ENCODE measurements at places on chromosomes 1 and 21.

DNA sequence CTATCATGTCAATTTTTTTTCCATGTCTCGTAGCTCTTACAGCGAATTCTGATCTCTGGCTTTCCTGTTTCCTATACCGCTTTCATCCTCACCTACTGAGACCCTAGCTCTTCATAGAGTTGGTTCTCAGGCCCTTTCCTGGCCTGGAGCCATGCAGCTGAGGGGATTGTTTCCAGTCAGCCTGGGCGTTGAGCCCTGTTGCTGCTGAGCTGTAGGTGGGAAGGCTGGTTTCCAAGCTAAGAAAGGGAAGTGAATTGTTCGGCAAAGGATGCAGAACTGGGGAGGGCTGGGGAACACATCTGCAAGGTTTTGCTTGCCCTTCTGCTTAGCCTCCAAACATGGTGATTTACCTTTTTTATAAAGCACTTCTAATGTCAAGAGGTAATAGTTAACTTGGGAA lies 41.5 kb downstream of the SPATA46 start:
- no peak for DNase-seq

- DNase-seq, result no peak
Measured at GRCh38 chr1:64877151-64877550, 89.2 kb downstream of the JAK1 start.

DNA sequence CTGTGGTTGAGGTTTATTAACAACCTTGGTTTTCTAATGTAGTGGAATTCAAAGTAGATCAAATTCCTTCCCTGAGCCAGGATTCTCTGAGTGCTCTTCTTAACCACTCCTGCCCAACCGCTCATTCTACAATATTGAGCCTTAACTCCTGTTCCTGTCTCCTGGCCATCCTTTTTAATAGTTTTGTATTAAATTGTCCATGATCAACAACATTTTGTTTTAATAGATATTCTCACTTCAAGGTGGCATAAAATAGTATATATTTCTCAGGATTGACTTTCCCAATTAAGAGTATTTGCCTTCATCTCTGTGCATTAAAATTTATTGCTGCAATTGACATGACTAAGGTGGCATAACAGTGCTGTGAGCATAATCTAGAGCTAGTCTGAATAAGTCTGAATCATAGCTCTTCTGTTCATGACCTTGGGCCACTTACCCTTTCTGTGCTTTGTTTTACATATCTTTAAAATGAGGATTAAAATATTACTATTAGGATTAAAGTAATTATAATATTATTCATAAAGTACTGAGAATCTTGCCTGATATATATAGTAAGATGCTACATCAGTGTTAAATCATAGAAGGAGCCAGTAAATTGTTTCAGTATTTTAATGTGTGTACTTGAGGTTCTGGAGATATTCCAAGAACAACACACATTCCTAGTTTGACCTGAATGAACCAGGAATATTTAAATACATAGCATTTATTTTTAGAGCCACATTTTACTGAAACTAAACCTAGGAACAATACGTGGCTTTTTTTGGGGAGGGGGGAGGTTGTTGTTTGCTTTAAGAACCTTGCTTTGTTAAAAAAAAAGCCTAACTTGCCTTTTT lies 76.4 kb downstream of the ADGRL2 start:
- DNase-seq, result no peak

DNA sequence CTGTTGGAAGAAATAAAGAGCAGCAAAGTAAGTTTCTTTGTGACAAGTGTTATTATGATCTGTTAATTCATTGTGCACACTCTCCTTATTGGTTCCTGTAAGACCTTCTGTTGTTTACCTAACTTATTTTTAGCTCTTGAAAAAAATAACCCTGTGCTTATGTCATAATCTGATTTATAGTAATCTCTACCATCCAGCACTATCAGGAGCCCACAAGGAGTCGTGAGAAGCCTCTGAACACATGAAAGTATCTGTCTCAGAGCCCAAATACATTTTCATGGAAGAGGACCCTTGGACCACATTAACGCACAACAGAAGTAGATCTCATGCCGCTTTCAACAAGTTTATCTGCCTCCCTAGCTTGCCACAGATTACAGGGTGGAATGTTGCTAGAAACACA lies 45.8 kb downstream of the CENPF start:
- DNase-seq, result no peak

GRCh38 chr1:193144361-193144938 lies 22.6 kb downstream of the CDC73 start:
- DNase-seq, result no peak

DNA sequence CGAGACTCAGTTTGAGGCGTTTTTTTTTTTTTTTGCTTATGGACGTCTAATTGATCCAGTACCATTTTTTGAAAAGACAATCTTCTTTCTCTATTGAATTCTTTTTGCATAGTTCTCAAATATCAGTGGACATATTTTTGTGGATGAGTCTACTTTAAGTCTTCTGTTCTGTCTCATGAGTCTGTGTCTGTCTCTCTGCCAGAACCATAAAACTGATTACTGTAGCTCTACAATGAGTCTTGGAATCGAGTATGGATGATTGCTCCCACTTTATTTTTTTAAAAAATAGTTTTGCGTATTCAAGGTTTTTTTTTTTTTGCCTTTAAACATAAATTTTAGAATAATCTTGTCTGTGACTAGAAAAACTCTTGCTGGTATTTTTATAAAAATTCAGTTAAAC lies 323.5 kb downstream of the ZNF326 start:
- no peak for DNase-seq

- DNase-seq, result no peak
Measured at GRCh38 chr1:3688356-3689137, 36.2 kb downstream of the TP73 start.

DNA sequence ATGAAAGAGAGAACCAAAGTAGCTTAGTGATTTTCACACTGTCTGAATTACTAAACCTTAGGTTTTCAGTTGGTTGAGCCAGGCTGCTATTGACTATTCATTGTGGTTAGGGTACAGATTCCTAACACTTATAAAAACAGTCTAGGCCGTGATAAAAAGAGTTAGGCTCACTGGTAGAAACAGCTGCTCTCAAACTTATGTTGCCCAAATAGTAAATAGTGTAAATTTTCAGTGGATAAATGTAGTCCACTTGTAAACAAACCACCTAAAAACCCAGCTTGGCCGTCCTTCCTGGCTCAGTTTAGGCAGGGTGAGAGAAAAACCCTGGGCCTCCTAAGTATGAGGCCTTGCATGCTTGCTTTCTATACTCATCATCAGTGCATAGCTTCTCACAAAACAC lies 34.9 kb downstream of the ARID1A start:
- no peak for DNase-seq

GRCh38 chr1:27132147-27132546 lies 22.8 kb downstream of the SLC9A1 start:
- no peak for DNase-seq

DNA sequence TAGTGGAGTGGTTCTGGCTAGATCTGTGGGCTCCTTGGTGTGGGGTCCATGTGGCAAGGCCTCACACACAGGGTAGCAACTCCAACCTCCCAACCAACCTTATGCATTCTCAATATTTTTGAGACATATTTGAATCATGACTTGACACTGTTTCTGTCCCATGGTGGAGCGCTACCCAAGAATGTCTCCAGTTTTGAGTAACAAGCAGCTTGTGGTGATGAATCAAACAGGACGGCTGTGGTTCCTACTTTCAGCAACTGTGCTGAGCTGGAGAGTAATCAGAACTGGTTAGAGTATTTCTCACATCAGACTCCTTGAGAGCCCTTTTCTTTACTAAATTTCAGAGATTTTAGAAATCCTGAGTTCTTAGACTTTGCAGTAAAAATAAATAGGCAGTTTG lies 3.1 kb downstream of the LCE3D start:
- no peak for DNase-seq

DNA sequence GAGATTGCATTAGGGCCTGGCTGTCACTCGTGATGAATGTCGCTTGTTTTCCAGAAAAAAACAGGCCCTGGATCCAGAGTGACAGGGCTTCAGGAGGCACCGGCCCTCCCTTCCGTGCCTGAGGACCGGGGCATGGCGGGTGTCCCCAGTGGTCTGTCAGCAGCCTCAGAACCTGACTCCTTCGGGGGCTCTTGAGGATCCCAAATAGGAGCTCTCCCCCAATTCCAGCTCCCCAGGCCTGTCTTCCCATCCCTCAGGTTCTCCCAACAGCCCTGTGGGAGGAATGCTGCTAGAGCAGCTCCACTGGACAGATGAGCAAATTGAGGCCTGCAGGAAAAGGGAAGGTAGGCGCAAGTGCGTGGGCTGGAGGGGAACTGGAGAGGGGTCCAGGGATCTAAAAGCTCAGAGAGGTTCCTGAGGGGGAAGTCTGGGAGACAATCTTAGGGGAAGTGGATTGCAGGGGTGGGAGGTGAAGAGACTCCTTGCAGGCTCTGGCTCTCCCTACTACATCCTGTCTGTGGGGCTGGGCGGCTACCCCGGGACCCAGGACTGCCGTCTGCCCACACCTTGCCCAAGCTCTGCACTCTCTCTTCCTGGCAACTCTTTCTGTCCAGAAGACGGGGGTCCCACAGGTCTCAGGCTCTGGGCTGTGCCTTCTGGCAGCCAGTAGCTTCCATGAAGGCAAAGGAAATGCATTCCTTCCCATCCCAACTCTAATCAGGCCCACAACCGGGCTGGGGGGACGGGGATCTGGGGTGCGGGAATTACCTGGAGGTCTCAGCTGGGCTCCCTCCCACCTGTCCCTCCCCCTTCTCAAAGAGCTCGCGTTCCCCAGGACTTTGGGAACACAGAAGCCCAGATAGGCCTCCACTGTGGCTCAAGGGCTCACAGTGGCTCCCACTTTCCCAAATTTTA lies 105.7 kb upstream of the CASZ1 start:
- DNase-seq, result no peak

DNA sequence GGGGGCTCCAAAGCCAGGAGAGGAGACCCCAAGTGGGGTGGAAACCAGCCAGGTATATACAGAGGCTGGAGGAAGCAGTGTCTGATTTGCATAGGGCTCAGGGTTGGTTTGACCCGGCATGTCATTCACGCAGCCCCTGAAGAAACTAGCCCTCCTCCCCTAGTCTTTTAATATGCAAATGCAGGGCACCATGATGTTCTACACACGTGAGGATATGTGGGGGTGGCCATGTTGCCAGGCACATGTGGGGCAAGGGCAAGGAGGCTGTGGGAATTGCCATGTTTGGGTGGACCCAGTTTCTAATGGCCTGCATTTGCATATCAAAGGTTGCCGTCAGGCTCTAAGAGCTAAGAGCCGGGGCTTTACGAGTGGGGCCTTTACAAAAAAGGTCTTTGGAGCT lies 12.0 kb upstream of the RHOU start:
- DNase-seq, result no peak

DNA sequence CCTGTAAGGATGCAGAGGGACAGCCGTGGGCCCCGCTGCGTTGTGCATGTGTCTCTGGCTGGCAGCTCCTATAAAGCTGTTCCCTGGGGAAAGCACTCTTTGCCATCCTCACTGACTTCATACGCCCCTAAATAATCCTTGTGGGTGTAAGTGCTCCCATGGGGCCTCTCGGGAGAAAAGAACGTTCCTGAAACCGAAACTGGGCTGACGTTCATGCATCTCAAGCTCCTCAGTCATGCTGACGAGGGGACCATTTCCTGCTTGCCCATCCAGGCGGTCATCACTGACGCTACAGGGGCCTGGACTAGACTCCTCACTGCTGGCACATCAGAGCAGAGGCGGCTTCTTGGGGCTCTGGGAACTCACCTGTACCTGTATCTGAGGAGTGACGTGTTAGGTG lies 73.1 kb upstream of the USP24 start:
- DNase-seq, result no peak

DNA sequence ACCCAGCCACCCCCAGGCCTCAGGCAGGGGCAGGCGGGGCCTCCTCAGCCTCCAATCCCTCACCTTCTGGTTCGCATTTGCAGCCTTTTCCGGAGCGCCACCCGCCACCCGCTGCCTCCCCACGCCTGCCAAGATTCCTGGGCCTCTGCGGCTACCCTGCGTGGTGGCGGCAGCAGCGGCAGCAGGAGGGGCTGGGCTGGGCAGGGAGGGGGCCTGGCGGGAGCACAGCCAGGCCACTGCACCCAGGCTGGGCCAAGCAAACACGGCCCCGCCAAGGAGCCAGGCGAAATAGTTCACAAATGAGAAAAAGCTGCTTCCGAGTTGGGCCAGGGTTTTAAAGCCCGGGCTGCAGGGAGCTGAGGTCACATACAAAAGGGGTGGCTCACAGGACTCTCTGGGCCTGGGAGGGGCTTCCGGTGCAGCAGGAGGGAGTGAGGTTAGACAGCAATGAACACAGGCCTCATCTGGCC lies 9.8 kb downstream of the COL8A2 start:
- no peak for DNase-seq

DNA sequence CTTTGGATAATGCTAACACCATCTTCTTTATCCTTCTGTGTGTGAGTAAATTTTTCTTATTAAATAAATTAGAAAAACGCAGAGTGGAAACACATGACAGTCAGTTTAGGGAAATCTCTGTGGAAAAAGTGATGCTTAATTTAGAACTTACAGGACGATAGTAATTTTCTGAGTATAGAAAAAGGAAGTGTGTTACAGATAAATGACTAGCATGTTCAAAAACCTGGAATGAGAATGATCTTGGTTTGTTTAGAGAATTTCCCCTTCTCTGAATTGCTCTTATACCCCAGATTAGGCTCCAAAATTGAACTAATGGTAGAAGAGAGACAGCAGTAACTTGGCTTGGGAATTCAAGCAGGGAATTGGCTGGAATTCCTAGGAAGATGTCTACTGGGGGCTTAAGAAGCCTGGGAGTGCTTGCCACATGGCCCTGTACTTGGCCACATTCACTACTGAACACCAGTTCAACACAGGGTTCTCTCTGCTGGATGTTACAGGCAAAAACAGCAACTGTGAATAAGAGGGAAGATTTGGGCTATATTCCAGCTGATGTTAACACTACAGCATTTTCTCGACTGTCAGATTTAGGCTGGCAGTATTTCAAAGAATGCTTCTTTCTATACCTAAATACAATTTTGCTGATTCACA lies 1004.2 kb downstream of the TTLL7 start:
- DNase-seq, result no peak

GRCh38 chr1:161282991-161283390 lies 24.4 kb downstream of the PCP4L1 start:
- DNase-seq, result no peak

DNA sequence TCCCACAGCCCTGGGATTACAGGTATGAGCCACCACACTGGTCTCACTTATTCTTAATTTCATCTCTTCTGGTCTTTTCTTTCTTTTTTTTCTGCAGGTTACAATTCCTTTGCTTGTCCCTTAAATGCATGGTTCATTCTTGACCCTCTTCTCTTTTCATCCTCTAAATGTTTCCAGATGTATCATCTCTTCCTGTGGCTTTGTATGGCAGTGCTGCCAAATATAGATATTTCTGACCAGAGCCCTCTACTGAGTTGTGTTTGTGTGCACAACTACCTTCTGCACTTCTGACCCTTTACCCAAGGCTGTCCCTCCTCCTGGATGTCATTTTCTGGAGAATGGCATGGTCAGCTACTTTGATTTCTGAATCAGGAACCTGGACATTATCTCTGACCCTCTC lies 32.5 kb downstream of the OLFML3 start:
- DNase-seq, result no peak

Measured in COR-L47 (cell line).